H1 (cell line): ENCODE measurements at places on chromosomes 7 and 10. TPM values are rescaled to one million over a fixed set of nuclear protein-coding genes. Genes with fewer than 3 reads are reported as not detected.

The PON3 gene
- total RNA-seq: not detected in 2 replicates

GRCh38 chr10:14667280-14667679 is 107.4 kb downstream of the FAM107B start:
- no peak for DNase-seq

- DNase-seq: no peak
Observed at GRCh38 chr10:4947635-4948596, 15.3 kb upstream of the AKR1C1 start.

DNA sequence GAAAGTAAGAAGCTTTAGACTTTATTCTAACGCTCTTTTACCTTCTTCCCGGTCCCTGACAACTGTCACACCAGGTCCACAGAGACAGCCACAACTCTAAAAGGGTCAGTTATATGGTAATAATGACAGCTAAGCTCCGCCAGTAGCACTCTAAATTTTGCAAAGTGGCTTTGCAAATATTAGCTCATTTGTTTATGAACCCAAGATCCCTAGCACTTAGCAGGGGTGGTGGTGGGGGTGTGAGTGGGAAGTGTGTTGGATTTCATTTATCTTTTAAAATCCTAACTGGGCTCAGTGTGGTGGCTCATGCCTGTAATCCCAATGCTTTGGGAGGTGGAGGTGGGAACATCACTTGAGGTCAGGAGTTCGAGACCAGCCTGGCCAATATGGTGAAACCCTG is 34.8 kb upstream of the SDK1 start:
- DNase-seq: no peak
